ENCODE measurements at places on chromosomes 12 and 14. TPM values are rescaled to one million over a fixed set of nuclear protein-coding genes. Genes with fewer than 3 reads are reported as not detected.

Gene LHX5
- total RNA-seq: not detected

Gene SLC6A12
- total RNA-seq: under 0.01 TPM

Gene EPYC
- not detected for total RNA-seq

Gene KCNJ8
- total RNA-seq: 7.4 TPM

Gene P2RX4
- total RNA-seq: 59.8 TPM

Gene OASL
- total RNA-seq: 1.2 TPM

Gene NTN4
- 28.6 TPM for total RNA-seq

Gene PSME1
- 172 TPM for total RNA-seq

Gene GLI1
- 2.0 TPM for total RNA-seq

Gene RNU7-1
- not detected for total RNA-seq

Gene FAM222A
- under 0.01 TPM for total RNA-seq

Gene AQP5
- total RNA-seq: under 0.01 TPM

Gene PPM1H
- 3.1 TPM for total RNA-seq

Gene SMIM41
- 2.0 TPM for total RNA-seq

Gene KLHL33
- total RNA-seq: 1.5 TPM
